ENCODE measurements at places on chromosomes 3 and 15. TPM values are rescaled to one million over a fixed set of nuclear protein-coding genes. Genes with fewer than 3 reads are reported as not detected.

The PRR23A gene
- not detected for total RNA-seq

- no peak for DNase-seq
These were observed 27.1 kb downstream of the STARD9 start for GRCh38 chr15:42602501-42602900.

DNA sequence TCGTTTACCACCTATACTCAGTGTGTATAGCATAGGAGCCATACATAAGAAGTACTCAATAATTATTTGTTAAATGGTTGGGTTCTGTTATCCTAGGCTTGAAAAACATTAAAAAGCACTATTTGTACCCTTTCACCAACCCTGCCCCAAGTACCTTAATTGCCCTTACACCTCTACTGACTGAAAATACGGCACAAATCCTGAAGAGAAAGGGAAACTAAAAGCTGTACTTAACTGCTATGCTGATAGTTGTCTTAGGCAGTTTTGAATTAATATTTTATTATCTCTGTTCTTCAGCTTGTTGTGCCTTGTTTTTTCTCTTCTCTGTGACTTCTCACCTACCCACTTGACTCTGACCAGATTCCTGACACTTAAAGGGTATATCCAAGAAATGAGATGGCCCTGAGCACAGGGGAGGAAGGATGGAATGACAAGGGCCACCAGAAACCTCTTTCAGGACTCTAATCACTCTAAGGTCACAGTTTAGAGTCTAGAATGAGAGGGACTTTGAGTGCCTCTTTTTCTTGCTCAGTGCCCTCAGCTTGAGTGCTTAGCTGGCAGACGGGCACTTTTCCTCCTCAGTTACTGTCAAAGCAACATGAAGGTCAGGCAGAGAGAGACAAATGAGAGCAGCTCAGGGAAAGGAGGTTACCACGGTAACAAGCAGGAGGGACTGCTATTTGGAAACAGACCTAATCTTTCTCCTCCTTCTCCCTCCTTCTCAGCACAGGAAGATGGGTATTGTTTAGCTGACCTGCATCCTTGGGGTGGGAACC lies 136.5 kb downstream of the ZNF609 start:
- DNase-seq, result no peak

The MEIS2 gene
- total RNA-seq, result 0.40 TPM

- DNase-seq, result no peak
These were observed 39.9 kb upstream of the BDH1 start for GRCh38 chr3:197595470-197596185.

The CPNE4 gene
- total RNA-seq, result not detected

The GPR160 gene
- total RNA-seq, result 0.86 TPM

DNA sequence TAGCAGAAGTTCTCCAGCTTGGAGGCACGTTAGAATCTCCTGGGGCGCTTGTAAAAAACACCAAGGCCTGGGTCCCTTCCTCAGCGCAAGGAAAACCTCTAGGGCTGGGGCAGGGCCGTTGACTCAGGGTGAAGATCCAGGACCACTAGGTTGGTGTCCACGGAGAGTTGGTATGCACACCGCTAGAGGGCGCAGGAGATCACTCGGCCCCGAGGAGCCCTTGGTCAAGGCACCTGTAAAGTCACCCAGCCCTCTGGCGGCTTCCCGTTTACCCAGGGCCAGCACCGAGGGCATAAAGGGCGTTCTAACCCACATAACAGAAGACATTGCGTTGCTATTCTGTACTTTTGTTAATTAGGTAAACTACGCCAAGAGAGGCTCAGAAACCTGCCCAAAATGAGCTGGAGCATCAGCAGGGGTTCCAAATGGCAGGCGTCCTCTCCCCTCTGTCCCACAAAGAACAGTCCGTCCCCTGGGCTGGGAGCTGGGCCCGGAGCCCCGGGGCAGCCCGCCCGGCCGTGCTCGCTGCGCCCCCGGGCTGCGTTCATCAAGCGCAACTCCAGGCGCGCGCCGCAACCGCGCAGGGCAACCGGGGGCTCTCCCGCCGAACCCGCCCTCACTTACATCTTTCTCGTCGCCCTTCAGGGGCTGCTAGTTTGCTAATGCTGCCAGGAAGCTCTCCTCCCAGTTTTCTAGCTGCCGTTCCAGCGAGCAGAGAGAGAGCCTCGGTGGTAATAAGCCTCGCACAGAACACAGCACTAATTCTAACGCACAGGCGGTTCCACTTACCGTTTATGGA lies 332.1 kb downstream of the ARRDC4 start:
- DNase-seq, result no peak

The SLC12A1 gene
- not detected for total RNA-seq

GRCh38 chr3:192825657-192826200 lies 91.9 kb downstream of the MB21D2 start:
- DNase-seq, result no peak

GRCh38 chr3:117120014-117120413 lies 410.4 kb downstream of the TUSC7 start:
- no peak for DNase-seq

DNA sequence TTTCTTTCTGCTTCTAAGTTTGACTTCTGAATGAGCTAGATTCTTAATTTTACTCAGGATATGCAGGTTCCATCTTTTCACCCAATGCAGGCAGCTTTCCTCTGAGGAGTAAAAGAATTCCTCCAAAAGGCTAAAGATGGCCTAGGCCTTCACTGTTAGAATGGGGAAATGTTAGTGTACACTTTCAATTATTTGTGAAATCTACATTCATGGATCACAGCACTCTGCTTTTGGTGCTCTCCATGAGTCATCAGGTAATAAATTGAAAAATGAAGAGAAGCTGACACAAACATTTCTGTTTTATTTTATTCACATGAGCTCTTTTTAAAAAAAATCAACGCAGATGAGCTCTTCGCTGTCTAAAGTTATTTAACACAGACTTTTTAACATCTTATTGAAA lies 502.5 kb upstream of the GOLIM4 start:
- DNase-seq, result no peak

DNA sequence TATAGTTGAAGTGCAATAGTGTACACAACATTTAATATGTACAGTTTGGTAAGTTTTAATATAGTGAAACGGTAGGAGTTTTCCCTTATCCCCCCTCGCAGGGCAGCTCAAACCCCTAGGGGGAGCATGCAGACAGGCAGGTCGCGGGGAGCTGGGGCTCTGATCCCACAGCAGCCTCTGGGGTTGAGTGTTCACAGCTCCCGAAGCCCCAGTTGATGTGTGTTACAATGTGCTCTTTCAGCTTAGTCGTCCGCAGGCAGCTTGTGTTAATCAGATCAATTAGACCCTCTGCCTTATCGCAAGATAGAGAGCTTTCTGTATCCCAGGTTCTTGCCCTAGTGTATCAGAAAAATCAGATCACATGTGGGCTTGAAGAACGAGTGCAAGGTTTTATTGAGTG lies 143.1 kb upstream of the CHRNA7 start:
- no peak for DNase-seq

DNA sequence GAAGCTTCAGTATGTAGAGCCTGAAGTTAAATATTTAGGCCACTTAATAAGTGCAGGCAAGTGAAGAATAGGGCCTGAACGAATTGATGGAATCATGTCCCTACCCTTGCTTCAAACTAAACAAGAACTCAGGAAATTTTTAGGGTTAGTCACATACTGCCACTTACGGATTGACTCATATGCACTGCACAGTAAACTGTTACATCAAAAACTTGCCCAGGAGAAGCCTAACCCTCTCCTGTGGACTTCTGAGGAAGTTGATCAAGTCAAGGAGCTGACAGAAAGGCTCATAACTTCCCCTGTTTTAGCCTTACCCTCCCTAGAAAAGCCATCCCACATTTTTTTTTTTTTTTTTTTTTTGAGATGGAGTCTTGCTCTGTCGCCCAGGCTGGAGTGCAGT lies 20.6 kb upstream of the KBTBD12 start:
- DNase-seq, result no peak

DNA sequence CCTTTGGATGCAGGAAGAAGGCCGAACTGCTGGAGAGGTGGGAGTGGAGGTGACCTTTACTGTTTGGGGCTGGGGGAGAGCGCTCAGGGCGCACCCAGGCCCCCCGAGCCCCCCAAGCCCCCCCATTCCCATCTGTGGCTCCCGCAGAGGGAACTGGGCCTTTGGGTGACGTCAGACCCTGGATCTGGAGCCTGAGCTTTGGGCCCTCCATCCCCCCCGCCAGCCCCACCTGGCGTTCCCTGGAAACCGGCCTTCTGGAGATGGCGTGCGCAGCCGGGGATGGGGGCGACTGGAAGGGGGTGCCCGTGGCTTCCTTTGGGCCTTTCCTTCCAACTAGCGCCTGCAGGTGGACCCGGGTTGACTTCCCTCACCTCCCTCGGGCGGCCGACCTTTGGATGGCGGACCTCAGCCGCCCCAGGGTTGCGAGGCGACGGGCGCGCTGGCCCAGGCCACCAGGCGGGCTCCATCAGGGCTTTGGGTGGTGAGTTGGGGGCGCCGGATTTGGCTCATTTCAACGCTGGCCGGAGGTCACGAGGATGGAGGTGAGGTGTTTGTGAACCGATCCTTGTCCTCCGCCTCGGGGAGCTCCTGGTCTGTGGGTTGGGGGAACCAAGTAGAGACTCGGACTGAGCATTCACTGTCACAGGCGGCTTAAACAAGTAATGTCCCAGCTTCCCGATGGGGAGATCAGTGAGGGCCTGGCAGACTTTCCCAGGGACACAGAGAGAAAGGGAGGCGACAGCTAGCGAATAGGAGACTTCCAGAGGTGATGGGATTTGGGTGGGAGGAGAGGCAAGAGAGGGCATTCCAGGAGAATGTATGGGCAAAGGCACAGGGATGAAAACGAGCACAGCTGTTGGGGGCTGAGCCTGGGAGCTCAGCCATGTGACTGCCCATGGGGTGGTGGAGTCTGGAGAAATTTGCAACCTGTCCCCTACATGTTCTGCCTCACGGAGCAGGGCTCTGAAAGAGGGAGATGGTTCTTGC lies 709 bp downstream of the SCAMP5 start:
- DNase-seq, result no peak

The OR5K1 gene
- total RNA-seq, result not detected

The ENTPD3 gene
- total RNA-seq, result 0.12 TPM
